ENCODE measurements at places on chromosomes 16 and 17. TPM values are rescaled to one million over a fixed set of nuclear protein-coding genes. Genes with fewer than 3 reads are reported as not detected.

- DNase-seq: no peak
These were observed 15.5 kb upstream of the SUPT4H1 start for GRCh38 chr17:58367461-58367860.

DNA sequence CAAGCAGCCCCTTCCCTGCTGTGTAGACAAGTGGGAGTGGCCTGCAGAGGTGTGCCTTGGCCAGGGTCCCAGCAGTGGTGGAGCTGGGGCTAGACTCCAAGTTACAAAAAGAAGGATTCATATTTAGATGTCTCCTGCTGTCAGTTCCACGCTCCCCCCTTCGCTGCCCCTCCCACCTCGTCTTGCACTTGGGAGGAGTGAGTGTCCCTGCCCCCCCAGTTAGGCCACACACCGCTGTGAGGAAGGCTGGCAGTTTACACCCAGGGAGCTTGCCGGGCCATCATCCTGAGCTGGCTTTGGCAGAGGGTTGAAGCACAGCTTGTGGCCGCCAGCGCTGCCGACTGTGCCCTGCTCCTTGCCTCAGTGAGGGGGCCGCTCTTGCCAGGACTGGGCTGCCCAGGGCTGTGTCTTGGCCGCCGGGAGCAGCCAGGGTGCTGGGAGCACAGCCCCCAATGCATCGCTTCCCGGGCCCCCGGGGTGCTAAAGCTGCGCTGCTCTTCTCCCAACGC, 44.3 kb downstream of the ELAC2 start:
- DNase-seq: no peak

DNA sequence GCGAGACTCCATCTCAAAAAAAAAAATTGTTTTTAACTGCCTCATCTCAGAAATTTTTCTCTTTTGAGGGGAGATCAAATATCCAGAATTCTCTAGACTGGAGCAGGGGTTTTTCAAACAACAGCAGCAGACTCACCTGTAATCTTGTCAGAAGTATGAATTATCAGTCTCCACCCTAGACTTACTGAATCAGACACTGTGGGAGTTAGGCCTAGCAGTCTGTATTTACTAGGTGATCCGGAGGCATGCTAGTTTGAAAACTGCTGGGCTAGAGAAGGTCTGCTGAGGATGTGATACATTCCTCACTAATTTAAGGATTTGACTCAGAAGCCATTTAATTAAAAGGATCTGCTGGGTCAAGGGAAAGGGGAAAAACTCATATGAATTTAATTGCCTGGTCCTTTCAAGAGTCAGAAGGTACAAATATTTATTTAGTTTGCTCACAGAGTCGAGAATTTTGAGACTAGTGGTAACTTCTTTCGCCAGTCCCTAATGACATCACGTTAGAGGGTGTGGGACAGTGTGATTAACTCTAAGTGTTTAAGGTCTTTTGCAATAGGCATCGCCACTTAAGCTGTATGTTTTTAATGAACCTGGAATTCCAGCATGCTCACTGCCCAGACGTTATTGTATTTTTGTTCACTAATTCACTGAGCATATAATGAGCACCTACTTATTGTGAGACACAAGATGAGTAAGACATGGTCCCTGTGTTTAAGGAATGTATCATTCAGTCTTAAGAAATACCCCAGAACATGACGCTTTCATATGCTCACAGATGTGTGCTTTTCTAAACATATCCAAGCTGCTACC, 14.2 kb downstream of the ATP6V0A1 start:
- DNase-seq: no peak

Gene CORO6
- 13.0 TPM for total RNA-seq
